ENCODE measurements at places on chromosomes 7 and 10. TPM values are rescaled to one million over a fixed set of nuclear protein-coding genes. Genes with fewer than 3 reads are reported as not detected.

GRCh38 chr7:138878051-138878450 is 80.1 kb upstream of the ATP6V0A4 start:
- DNase-seq, result no peak

- no peak for DNase-seq
Observed at GRCh38 chr10:110286841-110287240, 17.9 kb downstream of the SMNDC1 start.

- DNase-seq, result no peak
Observed at GRCh38 chr7:46047581-46047980, 126.5 kb upstream of the IGFBP3 start.

DNA sequence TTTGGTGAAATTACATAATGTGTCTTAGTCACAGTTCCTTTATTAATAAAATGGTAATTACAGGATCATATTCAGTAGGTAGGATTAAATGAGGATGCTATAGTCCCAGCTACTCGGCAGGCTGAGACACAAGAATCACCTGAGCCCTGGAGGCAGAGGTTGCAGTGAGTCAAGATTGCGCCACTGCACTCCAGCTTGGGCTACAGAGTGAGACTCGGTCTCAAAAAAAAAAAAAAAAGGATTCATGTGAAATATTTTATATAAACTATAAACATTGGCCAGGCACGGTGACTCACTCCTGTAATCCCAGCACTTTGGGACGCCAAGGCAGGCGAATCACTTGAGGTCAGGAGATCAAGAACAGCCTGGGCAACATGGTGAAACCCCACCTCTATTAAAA is 197.9 kb downstream of the IMMP2L start:
- DNase-seq, result no peak

DNA sequence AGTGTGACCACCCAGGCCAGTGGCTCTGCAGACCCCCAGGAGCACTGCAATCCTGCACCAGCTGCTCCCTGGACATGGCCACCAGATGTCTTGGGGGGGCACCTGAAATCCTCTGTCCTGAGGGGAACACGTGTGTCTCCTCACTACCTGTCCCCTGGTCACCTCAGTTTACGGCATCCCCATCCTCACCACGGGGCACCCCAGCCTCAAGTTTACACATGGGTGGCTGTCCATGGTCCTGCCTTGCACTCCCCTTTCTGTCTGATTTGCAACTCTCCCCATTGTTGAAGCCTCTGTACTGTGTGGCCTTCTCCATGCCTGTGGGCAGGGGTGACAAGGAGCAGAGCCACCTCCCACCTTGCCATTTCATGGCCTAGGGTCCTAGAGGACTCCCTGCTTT is 67.2 kb downstream of the RAMP3 start:
- no peak for DNase-seq

The FGL2 gene
- 1.0 TPM for total RNA-seq

Data from natural killer cell treated with Interleukin-12 subunit alpha and Interleukin-12 subunit beta and Interleukin-15 and Interleukin-18, amount 100 ng/mL, for 72 hours (primary cell).